ENCODE measurements at places on chromosomes 11 and 22.

DNA sequence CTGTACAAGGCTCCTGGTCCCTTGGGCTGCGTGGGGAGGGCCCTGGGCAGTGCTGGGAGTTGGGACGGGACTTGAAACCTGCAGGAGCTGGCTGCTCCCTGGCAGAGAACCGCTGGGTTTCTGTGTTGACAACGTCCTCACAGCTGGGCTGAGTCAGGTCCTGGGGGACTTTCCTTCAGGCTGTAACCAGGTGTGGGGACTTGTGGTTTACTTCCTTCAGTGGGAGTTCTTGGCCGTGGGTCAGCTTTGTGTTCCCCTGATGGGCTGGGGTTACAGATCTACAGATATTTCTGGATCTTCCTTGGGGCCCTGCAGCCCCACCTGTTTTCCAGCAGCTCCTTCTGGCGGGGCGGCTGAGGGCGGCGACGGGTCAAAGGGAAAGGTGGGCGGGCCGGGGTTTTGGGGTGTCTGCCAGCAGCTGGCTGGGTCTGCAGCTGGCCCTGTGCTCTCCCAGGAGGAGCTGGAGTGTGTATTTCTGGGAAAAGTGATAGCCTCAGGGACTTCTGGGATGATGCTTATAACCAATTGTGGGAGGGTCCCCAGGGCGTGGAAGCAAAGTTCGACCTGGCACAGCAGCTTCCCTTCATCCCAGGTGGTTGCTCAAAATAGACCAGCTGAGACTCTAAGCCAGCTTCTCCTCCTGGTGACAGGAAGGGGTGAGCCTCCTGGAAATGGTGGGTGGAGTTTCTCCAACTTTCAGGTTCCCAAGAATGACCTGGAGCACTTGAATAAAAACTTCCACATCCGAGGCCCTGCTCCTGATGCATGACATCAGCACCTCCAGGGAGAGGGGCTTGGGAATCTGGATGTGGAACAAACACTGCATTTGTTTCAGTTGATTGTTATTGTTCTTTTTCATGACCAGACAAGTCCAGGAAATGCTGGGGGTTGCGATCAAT is 19.1 kb downstream of the ST14 start:
- no peak overlapping the region for H3K27ac ChIP-seq
- no peak overlapping the region for H3K4me3 ChIP-seq
- peaks cover 15% of the 10 kb centered on the region for H3K4me1 ChIP-seq
- peaks cover 4% of the 10 kb centered on the region for H3K27me3 ChIP-seq
- no peak for DNase-seq

DNA sequence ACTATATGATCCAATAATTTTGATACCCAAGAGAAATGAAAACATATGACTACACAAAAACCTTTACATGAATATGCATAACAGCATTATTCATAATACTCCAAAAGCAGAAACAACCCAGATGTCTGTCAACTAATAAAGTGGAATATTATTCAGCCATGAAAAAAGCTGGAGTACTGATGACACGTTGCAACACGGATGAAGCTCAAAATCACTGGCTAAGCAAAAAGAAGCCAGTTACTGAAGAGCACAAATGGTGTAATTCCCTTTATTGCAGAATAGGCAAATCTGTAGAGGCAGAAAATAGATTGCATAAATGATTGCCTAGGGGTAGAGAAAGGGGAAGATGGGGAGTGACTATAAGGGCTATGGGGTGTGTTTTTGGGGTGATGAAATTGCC is 117.6 kb upstream of the FGF3 start:
- H3K4me1 ChIP-seq = no peaks in the 10 kb centered on the region
- H3K4me3 ChIP-seq = no peak overlapping the region
- no peak overlapping the region for H3K27ac ChIP-seq
- no peaks in the 10 kb centered on the region for H3K36me3 ChIP-seq
- no peak for DNase-seq
- H3K27me3 ChIP-seq = peaks cover 12% of the 10 kb centered on the region

DNA sequence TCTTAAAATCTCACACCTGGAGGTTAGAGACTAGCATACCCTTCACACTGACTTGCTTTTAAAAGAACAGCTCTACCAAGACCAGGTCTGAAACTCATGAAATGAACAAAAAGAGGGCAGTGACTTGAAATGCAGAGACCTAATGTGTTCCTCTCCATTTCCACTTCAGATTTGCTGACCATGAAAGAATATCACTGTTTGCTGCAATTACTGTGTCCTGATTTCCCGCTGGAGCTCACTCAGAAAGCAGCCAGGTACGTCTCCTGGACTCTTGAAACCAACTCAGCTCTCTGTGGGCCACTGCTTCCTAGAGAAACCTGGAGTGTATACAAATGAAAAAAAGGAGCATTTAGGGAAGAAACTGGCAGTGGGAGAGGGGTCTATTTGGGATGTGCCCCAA is 39.2 kb downstream of the ARFGAP2 start:
- no peak overlapping the region for H3K4me3 ChIP-seq
- H3K4me1 ChIP-seq = no peaks in the 10 kb centered on the region
- H3K27me3 ChIP-seq = no peaks in the 10 kb centered on the region
- H3K36me3 ChIP-seq = no peaks in the 10 kb centered on the region
- H3K27ac ChIP-seq = no peak overlapping the region

DNA sequence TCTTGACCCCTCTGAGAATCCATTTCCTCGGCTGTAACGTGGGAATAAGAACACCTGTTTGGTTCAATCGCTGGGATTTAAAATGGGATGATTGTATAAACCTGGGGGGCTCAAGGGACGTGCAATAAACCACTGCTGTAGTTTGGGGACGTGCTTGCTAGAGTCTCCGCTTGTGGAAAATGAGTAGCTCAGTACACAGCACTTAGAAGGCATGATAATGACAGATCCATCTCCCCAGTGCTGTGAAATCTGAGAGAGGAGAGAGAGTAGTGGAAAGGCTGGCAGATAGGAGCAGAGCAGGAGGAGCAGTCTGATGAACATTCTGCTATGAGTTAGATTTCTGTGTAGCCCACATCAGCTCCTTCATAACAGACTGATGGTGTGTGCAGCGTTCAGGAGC is 256.5 kb downstream of the MN1 start:
- no peak for DNase-seq
- H3K27me3 ChIP-seq = no peaks in the 10 kb centered on the region
- H3K27ac ChIP-seq = no peak overlapping the region
- H3K36me3 ChIP-seq = no peaks in the 10 kb centered on the region

- no peaks in the 10 kb centered on the region for H3K4me1 ChIP-seq
- H3K4me3 ChIP-seq = no peak overlapping the region
- H3K36me3 ChIP-seq = no peaks in the 10 kb centered on the region
- H3K27ac ChIP-seq = no peak overlapping the region
- no peaks in the 10 kb centered on the region for H3K27me3 ChIP-seq
Observed at GRCh38 chr11:81070948-81071347, 1630.1 kb upstream of the TENM4 start.

GRCh38 chr11:112499153-112499880 is 238.7 kb upstream of the PLET1 start:
- H3K27ac ChIP-seq = no peak overlapping the region
- H3K4me1 ChIP-seq = no peaks in the 10 kb centered on the region
- no peaks in the 10 kb centered on the region for H3K36me3 ChIP-seq
- no peak overlapping the region for H3K4me3 ChIP-seq

GRCh38 chr11:100557830-100558611 is 129.1 kb upstream of the ARHGAP42 start:
- H3K4me3 ChIP-seq = no peak overlapping the region
- H3K36me3 ChIP-seq = no peaks in the 10 kb centered on the region
- H3K27ac ChIP-seq = no peak overlapping the region
- H3K4me1 ChIP-seq = peaks cover 16% of the 10 kb centered on the region

GRCh38 chr22:38890377-38890776 is 18.4 kb upstream of the CBX6 start:
- no peaks in the 10 kb centered on the region for H3K4me1 ChIP-seq
- no peaks in the 10 kb centered on the region for H3K36me3 ChIP-seq
- DNase-seq = no peak
- no peak overlapping the region for H3K27ac ChIP-seq
- no peaks in the 10 kb centered on the region for H3K27me3 ChIP-seq

GRCh38 chr22:30782613-30783012 is 87.9 kb downstream of the OSBP2 start:
- no peaks in the 10 kb centered on the region for H3K27me3 ChIP-seq
- H3K27ac ChIP-seq = no peak overlapping the region
- no peak for DNase-seq
- H3K4me3 ChIP-seq = no peak overlapping the region
- H3K36me3 ChIP-seq = no peaks in the 10 kb centered on the region

DNA sequence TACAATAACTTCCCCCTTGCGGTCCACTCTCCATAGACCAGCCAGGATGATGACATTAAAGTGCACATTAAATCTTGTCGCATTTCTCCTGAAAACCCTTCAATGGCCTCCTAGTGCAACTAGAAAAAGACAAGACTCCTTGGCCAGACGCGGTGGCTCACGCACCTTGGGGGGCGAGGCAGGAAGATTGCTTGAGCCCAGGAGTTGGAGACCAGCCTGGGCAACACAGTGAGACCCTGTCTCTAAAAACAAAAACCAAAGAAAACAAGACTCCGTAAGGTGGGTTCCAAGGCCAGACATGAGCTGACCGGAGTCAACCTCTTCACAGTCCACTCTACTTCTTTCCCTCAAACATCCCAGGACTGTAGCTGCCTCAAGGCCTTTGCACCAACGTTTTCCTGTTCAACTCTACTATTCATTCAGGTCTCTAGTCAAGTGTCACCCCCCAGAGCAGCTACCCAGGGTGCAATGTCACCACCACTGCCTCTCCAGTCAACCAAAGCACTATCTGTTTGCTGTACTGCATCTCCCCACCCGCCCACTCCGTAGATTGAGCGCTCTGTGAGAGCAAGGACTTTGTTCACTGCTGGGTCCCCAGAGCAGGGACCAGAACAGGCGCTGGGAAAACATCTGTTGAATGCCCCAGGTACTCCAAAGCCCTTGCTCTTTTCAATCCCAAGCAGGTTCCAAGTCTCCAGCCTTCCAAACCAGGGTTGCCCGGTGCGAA is 739 bp downstream of the ZMAT5 start:
- peaks cover 4% of the 10 kb centered on the region for H3K36me3 ChIP-seq
- H3K27ac ChIP-seq = peak overlapping the region; percentile 97
- peak overlapping the region; percentile 98 for H3K4me3 ChIP-seq
- peaks cover 35% of the 10 kb centered on the region for H3K4me1 ChIP-seq
- no peaks in the 10 kb centered on the region for H3K27me3 ChIP-seq
